ENCODE measurements at places on chromosomes 16 and 17.

- no peak for DNase-seq
These were observed 424.4 kb upstream of the PMFBP1 start for GRCh38 chr16:72596373-72596772.

DNA sequence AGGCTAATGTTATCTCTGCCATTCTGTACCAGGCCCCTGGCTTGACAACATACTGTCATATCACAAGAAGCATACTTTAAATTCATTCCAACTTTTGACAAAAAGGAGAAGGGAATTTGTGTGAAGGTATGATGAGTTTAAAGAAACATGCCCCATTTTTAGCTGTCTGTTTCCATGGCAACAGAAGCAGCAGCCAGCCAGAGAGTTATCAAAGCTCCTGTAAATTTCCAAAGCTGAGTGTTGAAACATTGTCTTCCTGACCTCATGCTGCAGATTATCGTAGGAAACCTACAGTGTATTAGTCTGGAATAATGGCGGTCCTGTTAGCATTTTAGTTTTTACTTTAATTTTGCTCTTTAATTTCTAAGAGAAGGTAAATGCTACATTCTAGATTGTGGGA is 124.9 kb downstream of the MRTFB start:
- DNase-seq: no peak

DNA sequence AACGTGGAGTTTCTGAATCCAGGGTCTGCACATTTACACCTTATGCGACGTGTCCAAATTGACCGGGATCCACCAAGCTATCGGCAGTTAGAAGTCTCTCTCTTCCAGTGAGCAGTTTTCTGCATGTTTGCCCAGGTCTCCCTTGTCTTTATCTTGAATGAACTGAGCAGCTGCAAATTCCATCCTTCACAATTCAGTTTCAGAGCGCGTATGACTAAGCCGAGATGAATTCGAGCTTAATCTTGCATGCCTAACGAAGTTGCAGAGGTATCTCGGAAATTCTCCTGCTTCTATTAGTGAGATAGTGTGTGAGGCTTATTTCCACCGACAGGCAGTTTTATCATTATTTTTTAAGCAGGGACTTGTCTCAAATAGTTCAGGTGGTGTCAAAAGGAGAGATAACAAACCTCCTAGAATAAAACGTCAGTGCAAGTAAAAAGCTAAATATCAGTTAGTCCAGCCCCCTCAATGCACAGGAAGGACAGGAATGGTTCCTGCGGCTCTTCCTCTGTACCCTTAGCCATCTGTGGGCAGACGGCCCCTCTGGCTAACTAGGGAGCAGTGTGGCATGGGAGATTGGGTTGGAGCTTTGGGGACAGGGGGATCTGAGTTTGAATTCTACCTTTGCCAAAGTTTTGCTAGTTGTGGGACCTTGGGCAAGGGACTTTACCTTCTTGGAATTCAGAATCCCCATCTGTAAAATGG is 93.0 kb upstream of the GPR139 start:
- no peak for DNase-seq

- no peak for DNase-seq
These were observed 40.8 kb upstream of the SEC14L1 start for GRCh38 chr17:77099997-77100396.

DNA sequence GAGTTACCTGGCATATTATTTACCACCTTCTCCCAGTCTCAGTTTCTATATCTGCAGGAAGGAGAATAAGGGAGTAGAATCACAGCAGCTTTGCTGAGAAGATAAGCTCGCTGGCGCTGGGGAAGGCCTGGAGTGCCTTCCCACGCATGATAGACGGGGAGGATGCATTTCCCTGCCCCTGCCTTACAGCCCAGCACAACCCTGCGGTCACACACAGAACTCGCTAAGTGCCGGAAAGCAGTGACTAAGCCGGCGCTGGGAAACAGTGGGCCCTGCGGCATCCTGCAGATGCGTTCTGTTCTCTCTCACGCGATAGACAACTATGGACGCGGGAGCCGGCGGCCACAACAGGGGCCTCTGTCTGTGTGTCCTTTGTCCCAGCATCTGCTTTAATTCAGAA is 4.8 kb downstream of the CA5A start:
- no peak for DNase-seq

- DNase-seq: no peak
These were observed 30.4 kb upstream of the PITPNA start for GRCh38 chr17:1592751-1593629.

DNA sequence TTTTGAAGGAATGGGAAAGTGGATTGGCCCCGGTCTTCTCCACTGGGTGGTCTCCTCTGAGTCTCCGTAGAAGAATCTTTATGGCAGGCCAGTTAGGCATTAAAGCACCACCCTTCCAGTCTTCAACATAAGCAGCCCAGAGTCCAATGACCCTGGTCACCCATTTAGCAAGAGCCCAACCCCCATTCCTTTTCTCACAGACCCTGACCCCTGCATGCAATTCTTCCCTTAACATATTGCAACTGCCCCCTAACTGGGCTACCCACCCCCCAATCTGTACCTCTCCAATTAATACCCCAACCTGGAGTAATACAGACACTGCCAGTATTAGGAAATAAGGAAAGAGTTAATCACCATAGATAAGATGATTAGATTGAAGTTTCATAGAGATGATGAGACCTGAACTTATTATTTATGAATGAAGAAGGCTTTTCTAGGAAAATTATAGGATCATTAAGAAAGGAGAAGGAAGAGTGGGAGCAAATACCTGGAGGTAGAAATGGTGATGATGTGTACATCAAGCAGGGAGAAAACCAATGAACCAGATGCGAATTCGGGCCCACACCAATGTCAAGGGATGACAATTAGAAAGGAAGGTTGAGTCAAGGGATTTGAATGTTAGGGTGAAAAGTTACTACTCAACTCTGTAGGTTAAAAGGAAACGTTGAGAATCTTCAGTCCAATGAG is 2.4 kb downstream of the CCL2 start:
- DNase-seq: no peak

DNA sequence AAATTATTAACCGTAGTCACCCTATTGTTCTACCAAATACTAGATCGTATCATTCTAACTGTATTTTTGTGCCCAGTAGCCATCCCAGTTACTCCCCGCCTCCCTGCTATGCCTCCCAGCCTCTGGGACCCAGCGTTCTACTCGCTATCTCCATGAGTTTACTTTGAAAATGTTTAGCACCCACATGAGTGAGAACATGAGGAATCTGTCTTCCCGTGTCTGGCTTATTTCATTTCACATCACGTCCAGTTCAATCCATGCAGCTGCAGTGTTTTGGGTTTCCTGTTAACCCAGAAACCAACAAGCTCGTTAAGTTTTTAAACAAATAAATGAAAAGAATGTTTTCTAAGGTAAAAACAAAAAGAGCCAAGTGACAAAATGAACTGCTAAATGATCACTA is 82.1 kb downstream of the VPS53 start:
- no peak for DNase-seq
